Stimulated activated CD4-positive, alpha-beta T cell treated with anti-CD3 and anti-CD28 coated beads, Interleukin-12 subunit alpha, Interleukin-12 subunit beta, amount 100 ng/mL, for 24 hours (primary cell): ENCODE measurements at places on chromosomes 2 and 18.

GRCh38 chr2:218895326-218895725 lies 14.7 kb downstream of the WNT10A start:
- no peak for DNase-seq

DNA sequence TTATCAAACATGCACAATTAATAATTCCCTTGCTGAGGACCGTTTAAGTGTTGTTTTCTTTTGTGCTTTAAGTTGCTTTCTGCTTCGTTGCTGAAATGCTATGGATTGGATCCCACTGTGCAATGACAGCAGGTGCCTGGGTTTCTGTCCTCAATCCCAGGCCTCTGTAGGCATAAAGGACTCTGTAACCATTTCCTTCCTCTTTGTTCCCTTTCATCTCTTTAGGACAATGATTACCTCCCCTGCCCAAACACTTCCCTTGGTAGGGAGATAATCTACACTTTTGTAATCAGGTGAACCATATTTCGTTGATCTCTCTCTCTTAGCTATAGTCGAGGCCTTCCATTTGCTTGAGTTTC lies 58.6 kb upstream of the LYPD6B start:
- DNase-seq, result no peak

GRCh38 chr2:231932711-231932970 lies 6.4 kb upstream of the NPPC start:
- no peak for DNase-seq

DNA sequence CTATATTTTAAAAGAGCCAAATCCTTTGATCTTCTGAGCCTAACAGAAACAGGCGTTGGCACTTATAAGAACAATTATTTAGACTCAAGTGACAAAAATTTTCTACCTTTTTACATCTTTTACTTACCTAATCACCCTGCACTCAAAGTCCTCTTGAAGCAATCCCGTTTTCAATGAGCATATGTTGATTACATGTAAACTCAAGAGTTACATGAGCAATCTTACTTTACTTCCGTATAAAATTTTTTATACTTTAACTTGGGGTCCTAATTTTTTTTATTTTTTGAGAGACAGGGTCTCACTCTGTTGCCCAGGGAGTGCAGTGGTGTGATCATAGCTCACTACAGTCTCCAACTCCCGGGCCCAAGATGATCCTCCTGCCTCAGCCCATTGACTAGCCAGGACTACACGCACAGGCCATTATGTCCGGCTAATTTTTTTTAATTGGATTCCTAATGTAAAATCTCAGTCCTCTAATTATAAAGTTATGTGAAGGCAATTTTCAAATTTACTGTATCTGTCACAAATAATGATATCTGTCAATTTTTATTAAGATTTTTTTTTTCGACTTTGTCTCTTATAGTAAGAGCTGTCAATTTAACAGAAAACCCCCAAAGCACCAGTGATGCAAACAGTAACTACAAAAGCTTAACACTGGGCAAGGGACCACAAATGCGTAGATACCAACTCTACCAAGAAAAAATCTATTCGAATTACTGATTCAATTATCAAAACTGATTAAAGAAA lies 19.1 kb upstream of the STPG4 start:
- no peak for DNase-seq

DNA sequence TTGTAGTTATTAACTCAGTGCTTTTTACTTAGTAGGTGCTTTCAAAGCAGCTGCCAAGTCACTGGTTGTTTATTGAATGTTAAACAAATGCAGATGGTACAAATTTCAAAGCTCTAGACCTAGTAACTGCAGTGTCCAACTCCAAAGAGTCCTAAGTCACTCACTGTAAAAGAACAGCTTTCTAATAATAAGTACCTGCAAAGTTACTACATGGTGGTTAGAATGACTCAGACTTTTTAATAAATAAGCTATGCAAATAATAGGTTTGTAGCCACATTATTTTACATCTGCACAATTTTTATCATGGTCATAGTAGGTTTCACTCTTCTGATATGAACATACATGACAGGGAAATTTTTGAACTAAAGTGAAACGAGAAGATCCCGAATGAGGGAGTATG lies 1620.4 kb upstream of the CELF4 start:
- DNase-seq, result no peak

GRCh38 chr2:236157366-236157765 lies 10.8 kb downstream of the GBX2 start:
- no peak for DNase-seq

DNA sequence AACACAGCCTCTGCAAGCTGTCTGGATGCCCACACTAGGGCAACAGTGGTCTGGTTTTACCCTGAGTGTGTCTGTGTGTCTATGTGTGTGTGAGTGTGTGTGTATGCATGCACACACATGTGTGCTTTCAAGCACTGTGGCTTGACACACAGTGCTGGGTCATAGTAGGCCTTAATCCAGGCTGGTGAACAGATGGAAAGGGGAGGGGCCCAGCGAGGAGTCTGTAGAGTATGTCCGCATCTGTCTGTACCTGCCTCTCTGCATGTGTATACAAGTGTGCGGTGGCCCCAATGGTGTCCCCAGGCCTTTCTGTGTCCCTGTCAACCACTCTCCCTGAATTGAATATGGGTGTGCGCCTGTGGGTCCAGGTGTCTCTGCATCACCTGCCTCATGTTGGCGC lies 9.3 kb upstream of the KCNIP3 start:
- DNase-seq, result no peak

- DNase-seq, result no peak
Measured at GRCh38 chr2:1321321-1321720, 91.9 kb upstream of the TPO start.

GRCh38 chr2:131103165-131103564 lies 2.0 kb upstream of the PLEKHB2 start:
- no peak for DNase-seq

DNA sequence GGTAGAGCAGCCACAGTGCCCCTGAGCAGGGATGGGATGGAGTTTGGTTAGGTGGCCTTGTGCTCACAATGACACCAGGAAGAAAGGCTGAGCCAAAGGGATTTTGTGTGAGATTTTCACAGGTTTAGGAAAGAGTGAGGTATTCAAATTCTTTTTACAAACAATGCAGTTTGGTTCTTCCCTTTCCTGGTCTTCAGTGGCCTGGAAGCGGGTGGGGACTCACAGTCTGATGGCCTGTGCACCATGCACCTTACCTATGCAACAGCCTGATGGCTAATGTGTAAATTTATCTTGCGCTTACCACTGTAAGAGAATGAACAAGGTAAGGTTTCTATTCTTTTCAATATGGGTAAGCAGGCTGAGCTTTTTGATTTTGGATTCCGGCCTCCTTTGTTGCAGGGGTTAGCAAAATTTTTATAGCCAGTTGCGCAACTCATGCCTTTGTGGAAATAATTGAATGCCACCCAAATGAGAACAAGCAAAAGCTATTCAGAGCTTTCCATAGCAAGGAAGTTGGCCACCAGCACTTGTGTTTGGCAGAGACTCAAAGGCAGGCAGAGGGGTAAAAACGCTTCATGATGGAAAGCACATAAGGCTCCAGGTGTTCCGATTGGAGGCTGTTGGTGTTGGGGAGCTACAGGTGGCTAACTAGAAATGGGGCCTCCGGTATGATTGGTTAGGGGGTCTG lies 23.8 kb upstream of the IL1R2 start:
- no peak for DNase-seq

DNA sequence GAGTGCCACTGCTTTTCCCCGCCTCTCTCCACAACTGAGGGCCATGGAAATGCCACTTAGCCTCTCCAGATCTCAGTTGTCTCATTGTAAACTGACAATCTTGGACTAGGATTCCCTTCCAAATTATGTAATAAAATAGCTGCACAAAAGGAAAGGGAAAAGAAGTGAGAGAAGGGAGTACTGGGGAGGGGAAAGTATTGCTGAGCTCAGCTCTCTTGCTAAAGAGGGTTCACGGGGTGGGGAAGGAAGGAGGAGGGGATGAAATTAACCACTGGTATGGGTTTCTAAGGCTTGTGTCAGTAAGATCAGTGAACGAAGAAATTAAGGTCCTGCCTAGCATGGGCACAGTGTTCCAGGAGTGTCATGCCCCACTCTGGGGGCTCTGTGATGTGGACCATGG lies 417.3 kb downstream of the TGIF1 start:
- DNase-seq, result no peak

DNA sequence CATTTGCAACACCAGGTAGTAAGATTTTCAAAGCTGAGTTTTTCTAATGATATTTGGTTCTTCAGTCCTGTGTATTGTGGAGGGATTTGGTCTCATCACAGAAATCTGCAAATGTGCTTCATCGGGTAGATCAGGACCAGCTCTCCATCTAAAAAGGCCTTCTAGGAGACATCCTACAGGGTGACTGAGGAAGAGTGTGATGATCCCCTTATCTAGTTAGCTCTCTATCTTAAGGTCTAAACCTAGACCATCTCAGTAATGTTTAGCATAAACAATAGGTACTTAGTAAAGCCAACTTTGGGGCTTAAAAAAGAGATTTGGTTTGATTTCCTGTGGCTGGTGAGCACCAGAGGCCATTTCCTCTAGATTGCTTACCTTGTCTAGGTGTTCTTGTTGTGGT lies 145.2 kb downstream of the PRPF40A start:
- no peak for DNase-seq

GRCh38 chr2:156896294-156896693 lies 361.2 kb upstream of the GALNT5 start:
- no peak for DNase-seq

DNA sequence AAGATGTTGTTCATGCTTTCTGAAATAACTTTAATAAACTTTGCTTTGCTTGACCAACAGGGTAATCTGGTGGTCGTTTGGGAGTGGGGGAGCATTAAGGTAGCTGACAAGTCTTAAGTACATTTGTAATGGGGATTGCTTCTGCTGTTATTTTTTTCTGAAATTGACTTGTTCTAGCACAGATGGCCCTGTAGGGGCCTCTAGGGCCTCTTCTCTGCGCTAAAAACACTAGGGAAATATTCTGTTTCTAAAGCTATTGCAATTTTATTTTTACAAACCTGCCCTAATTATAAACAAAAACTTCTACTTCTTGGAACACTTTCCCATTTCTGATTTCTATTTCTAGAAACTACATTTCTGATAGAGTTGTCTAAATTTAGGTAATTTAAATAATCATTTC lies 191.3 kb upstream of the KCNJ3 start:
- no peak for DNase-seq

DNA sequence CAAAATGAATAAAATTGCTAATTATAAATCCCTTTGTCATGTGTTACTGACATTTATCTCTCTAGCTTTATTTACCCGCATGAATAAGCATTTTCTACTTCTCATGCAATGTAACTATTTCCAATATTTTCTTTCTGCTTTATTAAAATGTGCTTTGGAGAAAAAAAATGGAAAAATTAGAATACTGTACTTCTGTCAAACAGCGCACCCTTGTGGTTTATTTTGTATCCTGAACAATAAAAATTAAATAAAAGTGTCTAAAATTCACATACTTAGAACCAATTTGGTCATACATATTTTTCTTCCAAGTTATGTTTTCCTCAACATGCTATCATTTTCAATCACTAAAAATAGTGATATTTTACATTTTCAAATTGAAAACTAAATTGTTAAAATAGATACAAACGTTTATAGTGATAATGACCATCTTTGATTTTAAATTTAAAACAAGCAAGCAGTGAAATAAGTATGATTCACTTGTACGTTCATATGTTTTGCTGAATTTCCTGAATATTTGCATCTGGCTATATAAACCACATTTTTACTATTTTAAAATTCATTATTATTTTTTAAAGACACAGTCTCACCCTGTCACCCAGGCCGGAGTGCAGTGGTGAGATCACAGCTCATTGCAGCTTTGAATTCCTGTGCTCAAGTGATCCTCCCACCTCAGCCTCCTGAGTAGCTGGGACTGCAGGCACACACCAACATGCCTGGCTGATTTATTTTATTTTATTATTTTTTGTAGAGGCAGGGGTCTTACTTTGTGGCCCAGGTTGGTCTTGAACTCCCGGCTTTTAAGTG lies 95.9 kb upstream of the GRB14 start:
- no peak for DNase-seq

DNA sequence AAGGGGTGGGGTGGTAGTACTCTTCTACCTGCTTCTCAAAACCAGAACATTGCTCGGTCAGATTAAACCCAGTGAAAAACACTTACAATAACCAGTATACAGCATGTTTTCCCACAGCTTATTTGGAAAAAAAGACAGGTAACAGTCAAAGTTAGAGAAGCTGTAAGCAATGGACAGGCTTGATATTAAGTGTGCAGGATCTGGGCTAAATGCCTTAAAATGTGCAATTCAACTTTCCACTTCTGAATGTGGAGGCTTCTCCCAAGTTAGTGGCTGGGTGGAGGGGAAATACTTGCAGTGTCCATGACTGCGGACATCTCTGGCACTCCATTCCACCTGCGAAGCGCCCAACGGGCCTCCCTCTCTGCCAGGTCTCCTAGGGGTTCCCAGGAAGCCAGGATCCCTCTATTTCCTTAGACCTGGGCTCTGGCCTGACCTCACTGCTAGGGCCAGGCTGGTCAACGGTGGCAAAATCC lies 5.3 kb downstream of the ZEB2 start:
- no peak for DNase-seq

DNA sequence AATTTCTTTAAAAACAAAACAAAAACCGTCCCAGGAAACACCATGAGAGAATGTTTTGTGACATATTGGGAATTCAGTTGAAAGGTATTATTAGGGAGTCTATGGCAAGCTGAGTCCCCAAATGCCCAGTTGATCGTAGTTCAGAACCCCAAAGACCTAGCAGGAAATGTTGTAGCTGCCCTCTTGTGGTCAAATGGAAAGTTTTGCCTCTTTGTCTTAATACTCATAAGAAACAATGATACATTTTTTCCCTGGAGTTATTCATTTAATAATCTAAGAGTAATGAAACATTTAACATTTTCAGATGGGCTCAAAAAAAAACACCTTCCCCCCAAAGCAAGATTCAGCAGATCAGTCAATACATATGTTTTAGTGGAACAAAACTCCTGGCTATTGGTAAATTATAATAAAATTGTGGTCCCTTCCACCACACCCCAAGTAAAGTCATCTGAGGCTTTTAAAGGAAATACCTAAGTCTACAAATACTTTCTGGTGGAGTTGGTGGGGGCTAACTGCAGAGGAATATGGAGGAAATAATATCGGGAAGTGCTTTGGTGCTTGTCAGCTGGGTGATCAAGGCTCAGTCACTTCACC lies 37.8 kb upstream of the EFEMP1 start:
- no peak for DNase-seq

GRCh38 chr2:4408321-4408720 lies 704.9 kb downstream of the DCDC2C start:
- no peak for DNase-seq

DNA sequence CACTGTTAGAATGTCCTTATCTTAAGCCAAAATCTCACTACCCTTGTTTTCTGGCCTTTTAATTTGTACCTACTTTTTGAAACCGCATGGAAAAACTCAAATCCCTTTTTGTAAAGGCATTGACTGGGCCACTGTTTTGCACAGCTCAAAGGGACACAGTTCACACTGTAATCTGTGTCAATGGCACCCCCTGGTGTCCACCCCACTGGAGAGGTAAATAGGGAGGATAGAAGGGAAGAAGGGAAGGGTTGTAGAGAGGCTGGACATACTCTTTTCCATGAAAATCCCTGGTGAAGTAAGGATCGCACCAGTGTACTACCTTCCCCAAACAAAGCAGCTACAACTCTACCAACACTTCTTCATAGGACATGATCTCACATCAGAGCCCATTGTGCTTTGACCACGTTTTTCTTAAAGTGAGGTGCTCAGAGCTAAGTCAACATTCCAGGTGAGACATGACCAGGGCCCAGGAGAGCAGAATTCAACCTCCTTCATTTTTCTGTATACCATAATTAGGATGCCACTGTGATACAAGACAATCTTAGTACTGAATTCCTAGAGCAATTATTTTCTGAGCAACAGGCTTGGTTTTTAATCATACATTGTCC lies 92.4 kb upstream of the RMDN2 start:
- DNase-seq, result peak; percentile 56
